Renal pelvis (tissue), 12 donors: ENCODE measurements at places on chromosomes 11 and 22.

DNA sequence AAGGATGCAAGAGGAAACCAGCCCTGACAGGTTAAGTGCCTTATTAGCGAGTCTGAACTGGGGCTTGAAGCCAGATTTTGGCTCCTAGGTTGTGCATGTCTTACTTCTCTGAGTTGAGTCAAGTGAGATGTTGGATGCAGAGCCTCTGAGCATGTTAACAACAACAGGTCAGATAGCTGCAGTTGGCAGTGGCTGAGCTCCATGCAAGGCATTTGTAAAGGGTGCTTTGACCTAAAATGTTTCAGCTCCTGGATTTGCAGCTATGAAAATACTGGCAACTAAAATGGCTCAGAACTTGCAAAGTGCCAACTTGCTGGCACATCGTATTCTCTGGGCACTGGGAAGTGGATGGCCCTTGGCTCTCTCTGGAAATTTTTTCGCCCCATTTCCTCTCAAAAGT lies 16.4 kb upstream of the CSRP3 start:
- DNase-seq: no peak

GRCh38 chr22:36961626-36962025 lies 48.2 kb downstream of the CSF2RB start:
- no peak for DNase-seq

DNA sequence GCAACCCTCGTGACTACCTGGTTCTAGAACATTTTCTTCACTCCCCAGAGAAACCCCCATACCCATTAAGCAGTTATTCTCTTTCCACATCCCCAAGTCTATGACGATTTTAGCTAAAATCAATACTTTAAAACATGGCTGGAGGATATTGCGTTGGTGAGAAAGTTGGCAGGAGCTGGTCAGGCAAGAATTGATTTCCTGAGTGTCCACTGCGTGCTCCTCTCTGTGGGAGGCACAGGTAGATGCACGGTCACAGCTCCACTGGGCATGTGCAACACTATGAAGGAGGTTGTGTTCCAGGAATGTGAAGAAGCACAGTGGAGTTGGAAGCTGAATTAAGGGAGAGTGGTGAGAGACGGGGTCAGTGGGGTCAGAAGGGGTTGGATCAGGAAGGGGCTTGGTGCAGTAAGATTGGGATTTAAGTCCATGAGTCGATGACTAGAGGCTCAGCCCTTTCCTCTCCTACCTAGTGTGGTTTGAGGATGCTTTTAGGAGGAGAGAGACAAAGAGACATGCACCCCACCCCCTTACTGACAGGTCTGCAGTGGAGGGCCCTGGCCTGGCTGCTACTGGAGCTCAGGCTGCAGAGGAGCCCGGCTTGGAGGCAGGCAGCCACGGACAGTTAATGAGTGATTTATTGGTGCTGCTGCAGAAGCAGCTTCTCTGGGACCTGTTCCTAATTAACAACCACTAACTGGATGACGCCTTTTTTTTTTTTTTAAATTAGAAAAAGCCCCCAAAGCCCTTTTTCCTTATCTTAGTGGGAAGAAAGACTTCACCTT lies 395.6 kb downstream of the TENM4 start:
- DNase-seq: no peak

- DNase-seq: no peak
These were observed at the start of gene OR51B5 for GRCh38 chr11:5343474-5344335. OR51B5 (minus strand) TSS chr11:5343524; CDS start chr11:5343524, 0 bp downstream.

- DNase-seq: no peak
These were observed 24.2 kb upstream of the YPEL1 start for GRCh38 chr22:21759646-21760376.

- DNase-seq: no peak
These were observed 10.8 kb downstream of the SLC22A24 start for GRCh38 chr11:63132985-63133775.

DNA sequence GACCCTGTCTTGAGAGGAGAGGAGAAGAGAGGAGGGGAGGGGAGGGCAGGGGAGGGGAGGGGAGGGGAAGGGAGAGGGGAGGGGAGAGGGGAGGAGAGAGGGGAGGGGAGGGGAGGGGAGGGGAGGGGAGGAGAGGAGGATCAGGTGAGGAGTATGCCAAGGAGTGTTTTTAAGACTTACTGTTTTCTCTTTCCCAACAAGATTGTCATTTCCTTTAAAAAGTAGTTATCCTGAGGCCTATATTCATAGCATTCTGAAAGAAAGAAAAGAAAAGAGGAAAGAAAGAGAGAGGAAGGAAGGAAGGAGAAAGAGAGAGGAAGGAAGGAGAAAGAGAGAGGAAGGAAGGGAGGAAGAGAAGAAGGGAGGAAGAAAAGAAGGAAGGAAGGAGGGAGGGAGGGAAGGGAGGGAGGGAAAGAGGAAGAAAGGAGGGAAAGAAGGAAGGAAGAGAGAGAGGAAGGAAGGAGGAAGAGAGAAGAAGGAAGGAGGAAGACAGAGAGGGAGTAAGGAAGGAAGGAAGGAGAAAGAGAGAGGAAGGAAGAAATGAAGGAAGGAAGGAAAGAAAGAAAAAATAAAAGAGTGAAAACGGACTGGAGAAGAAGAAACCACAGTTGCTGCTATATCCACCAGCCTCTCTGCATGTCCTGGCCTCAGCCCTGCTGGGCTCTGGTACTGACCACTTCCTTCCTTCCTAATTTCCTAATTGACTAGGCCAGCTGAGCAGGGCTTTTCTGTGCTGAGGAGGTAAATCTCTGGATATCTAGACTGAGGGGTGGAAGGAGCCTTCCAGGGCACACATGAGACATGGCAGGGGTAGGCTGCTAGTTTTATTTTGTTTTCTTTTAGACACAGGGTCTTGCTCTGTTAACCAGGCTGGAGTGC lies 1.1 kb upstream of the SAA1 start:
- DNase-seq: no peak

- no peak for DNase-seq
These were observed 550.3 kb downstream of the FAM181B start for GRCh38 chr11:82183346-82183745.

GRCh38 chr22:43276321-43276720 lies 66.9 kb downstream of the SCUBE1 start:
- no peak for DNase-seq

GRCh38 chr11:74579577-74580270 lies 12.7 kb upstream of the POLD3 start:
- DNase-seq: no peak

- DNase-seq: no peak
These were observed 324.4 kb upstream of the B3GAT1 start for GRCh38 chr11:134736251-134736947.

- no peak for DNase-seq
These were observed 68.8 kb downstream of the CD44 start for GRCh38 chr11:35207471-35208403.

GRCh38 chr22:37267661-37268413 lies 14.5 kb upstream of the CYTH4 start:
- DNase-seq: no peak

DNA sequence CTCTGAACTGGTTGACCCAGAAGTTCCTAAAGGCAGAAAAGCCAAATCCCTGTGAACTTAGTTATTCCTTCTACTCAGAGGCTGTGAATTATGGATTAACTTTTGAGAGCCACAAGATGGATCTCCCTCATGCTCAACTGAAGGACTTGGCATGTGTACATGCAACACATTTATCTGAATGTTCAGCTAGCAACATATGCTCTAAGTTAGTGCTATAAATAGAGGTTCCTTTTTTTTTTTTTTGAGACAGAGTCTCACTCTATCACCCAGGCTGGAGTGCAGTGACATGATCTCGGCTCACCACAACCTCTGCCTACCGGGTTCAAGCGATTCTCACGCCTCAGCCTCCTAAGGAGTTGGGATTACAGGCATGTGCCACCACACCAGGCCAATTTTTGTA lies 40.1 kb downstream of the EIF4ENIF1 start:
- DNase-seq: no peak

DNA sequence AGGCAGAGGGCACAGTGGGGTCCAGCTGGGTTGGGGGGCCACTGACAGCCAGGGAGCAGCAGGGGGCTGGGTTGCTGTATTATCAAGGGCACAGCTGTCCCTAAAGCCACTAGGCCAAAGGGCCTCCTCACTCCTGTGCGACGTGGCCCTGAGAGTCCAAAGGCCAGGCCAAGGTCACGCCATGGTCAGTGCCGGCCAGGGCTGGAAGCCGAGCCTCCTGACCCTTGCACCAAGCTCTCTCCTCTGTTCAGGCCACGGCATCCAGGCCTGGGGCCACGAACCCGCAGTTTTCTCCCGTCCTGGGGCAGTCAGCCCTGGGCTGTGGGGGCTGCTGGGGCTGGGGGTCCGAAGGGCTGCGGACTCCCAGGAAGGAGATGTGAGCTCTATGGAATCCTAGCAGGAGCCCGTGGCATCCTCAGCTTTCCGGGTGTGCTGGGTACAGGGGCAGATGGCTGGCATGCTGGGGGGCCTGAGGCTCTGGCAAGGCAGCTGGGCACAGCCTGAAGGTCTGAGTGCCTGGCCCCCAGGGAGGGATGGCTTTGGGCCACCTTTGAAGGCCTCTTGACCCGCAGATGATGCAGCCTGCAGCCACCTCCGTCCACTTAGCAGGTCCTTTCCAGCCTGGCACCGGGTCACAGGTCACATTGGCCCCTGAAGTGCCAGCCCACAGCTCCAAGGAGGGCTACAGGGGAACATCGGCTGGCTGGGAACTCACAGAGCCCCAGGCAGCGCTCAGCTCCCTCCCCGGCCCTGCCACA lies 17.3 kb upstream of the PPARA start:
- DNase-seq: no peak

DNA sequence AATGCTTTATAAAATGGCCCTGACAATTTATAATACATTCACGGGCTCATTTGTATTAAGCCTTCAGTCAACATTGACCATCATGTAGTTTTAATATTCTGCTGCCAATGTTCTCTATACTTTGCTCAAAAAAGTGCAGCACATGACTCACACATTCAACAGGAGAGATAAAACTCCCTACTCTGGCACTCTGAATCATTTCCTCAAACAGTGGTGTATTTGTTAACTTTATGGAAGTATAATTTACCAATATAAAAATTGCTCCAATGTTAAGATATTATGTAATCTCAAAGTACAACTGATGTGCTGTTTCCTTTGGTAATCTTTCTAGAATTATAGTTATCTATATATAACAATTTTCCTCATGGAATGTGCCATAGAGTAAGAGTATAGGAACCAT lies 39.9 kb downstream of the MAML2 start:
- DNase-seq: no peak

DNA sequence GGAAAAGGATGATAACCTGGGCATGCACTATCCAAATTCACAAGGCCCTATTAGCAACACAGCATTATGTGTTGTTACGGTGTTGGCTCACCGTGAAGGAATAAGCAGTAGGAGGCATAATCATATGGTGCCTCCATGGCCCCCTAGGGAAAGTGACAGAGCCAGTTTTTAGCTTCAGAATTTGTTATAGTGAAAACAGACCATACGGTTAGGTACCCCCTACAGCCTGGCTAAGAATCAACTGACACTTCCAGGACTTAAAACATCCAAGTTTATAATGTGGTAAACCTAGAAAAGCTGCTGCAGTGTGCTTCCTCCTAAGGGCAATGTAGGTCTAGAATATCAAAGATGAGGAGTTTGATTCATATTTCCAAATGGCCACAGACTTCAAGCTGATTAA lies 30.4 kb downstream of the KIF18A start:
- DNase-seq: no peak

GRCh38 chr11:108662700-108663099 lies 2.2 kb upstream of the DDX10 start:
- no peak for DNase-seq

- no peak for DNase-seq
These were observed 49.2 kb downstream of the SHISAL1 start for GRCh38 chr22:44263547-44263946.

DNA sequence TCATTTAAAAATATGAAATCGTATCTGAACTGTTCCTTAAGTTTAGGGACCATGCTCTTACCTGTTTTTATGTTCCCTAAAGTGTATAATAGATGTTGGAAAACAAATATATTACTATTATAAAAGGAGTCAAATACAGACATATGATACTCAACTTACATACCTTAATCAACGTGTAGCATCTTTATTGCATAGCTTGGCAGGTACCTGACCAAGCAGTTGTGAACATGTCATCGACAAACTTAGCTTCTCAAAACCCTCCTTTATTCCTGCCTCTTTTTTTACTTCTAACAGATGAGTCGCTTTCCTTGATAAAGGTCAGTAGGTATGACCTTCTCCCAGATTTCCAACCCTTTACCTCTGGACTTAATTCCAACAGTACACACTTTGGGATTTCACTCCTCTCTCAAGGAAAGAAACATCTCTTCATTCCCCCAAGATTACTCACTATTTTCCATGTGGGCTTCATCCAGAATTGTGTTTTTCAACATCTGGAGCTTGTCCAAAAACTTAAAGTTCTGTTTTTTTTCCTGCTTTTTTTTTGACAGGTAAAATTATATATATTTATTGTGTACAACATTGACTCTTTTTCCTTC lies 11.9 kb downstream of the HIPK3 start:
- no peak for DNase-seq

DNA sequence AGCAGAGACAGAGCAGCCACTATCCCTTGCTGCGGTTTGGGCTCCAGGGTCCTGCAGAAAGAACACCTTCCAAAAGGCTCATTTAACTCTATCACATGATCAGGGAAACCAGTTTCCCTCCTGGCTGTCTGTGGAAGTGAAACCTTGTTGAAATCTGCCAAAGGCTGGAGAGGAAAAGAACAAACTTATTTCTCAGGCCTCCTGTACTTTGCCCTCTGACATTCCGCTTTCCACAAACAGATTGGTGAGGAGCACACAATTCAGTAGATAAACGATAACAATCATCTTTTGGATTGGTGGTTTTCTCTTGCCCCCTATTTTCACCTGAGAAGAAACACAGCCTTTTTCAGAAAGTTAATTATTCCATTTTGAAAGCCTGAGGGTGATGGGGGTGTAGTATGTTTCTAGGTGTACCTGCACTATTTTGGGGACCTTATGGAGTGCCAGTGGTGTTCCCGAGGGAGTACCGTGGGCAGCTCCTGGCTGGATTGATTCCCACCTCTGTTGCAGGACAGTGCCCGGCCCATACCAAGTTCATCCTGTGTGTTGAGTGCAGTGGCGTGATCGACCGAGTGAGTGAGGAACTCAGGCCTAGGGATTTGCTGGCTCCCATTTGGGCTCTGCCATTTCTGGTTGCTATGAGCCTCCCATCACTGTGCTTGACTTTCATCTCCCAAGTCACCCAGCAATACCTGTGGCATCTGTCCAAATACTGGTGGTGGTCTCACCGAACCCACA lies 102.0 kb downstream of the TBC1D22A start:
- no peak for DNase-seq

GRCh38 chr11:11230802-11231562 lies 122.1 kb downstream of the CSNK2A3 start:
- DNase-seq: no peak

- no peak for DNase-seq
These were observed 2.8 kb downstream of the MALAT1 start for GRCh38 chr11:65501472-65502273.

- no peak for DNase-seq
These were observed 36.6 kb upstream of the NECTIN1 start for GRCh38 chr11:119765628-119766027.
